ENCODE measurements at places on chromosomes 4 and X.

DNA sequence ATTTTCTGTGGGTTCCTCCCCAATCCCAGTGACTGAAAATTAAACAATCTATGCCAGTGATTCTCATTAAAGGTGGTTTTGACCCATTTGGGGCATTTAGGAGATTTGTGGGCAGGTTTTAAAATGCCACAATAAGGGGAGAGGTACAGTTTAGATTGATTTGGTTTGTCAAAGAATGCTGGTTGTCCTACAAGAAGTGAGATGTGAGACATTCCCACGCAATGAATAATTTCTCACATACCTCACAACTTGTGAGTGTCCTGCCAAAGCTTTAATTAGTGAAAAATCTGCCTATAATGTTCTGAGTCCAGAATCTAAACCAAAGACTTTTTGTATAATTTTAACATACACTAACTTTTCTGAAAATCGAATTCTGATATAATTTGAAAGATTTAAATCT, 199.4 kb downstream of the MAPK10 start:
- DNase-seq = no peak

DNA sequence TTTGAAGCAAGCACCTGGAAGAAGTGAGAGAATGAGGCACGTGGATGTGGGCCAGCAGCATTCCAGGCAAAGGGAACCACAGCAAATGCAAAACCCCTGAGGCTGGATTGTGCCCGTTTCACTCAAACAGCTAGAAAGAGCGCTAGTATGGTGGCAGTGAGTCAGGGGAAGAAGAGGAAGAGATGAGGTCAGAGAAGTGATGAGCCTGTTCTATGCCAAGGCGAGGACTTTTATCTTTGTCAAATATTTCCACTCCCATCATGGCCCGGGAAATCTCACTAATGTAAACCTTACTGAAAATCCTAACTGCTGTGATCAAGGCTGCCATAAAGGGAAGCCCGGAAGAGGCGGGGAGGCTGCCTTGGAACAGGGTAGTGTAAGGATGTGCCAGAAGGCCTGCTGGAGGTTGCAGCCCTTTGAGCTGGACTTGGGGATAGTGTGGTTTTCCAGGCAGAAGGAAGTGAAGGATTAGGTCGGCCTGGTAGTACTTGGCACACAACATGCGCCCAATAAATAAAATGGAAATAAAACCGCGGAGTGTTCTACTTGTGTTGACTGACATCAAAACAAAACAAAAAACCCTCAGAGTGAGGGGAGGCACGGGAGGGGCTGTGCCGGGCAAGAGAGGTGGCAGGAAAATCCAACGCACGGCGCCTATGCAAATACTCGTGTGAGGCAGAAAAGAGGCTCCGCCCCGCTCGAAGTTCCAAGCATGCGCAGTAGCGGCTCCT, 1.2 kb upstream of the CDK16 start:
- peak; percentile 51 for DNase-seq

DNA sequence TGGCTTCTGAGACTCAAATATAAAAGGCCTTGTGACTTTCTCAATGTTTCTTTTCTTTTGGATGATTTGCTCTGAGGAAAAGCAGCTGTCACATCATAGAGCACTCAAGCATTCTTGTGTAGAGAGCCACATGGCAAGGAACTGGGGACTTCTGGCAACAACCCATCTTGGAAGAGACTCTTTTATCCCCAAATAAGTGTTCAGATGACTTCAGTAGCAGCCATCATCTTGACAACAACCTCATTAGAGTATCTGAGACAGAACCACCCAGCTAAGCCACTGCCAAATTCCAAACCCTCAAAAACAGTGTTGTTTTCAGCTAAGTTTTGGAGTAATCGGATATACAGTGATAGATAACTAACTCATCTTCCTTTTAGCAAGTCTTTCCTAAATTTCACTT, 1431.7 kb upstream of the IGFBP7 start:
- no peak for DNase-seq

- DNase-seq = no peak
Observed at GRCh38 chr4:385934-386707, 48.5 kb downstream of the ZNF141 start.

- no peak for DNase-seq
Observed at GRCh38 chr4:37757761-37758160, 68.7 kb upstream of the PGM2 start.

DNA sequence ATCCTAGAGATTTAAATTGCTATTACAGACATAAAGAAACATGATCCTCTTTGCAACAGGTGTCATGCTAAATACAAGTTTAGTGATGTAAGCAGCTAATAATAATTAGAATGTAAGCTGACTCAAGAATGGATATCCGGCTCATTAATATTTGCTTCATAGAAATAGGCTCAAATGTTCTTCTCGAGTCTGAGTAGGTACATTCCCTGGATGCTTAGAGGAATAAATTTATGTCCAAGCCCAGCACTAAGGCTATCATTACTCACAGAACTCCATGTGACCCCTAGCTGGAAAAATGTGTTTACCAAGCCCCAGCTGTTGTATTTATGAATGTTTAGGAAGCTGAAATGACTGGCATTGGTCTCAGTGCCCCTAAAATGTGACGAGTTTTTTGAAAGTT, 87.6 kb upstream of the TSPAN7 start:
- no peak for DNase-seq

Data from NCI-H748 treated with DMSO at 0.1 percent for 48 hours (cell line).